ENCODE measurements at places on chromosomes 12 and 14.

DNA sequence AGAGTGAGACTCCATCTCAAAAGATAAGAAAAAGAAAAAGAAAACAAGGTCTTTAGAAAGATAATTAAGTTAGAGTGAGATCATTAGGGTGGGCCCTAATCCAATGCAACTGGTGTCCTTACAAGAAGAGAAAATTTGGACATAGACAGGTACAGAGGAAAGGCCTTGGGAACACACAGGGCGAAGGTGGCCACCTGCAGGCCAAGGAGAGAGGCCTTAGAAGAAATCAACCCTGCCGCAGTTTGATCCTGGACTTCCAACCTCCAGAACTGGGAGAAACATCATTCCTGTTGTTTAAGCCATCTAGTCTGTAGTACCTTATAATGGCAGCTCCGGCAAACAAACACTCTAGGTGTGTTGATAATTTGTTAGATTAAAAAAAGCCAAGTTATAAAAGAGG lies 491.9 kb downstream of the MED13L start:
- no peak for DNase-seq

DNA sequence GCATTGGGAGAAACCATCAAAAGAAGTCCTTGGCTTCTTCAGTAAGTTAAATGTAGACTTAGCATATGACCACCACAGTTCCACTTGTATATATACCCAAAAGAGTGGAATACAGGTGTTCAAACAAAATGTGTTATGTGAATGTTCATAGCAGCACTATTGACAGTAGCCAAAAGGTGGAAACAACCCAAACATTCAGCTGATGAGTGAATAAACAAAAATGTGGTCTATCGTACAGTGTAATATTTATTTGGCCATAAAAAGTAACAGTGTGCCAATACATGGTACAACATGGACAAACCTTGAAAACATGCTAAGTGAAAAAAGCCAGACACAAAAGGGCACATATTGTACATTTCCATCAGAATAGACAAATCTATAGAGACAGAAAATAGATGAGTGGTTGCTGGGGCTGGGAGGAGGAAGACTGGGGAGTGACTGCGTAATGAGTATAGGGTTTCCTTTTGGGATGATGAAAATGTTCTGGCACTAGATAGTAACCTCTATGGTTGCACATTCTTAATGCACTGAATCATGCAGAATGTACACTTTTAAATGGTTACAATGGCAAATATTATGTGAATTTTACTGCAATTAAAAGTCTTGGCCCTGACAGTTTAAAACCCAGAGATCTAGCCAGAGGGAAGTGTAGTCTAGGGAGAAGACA lies 5.5 kb downstream of the ERP29 start:
- no peak for DNase-seq

DNA sequence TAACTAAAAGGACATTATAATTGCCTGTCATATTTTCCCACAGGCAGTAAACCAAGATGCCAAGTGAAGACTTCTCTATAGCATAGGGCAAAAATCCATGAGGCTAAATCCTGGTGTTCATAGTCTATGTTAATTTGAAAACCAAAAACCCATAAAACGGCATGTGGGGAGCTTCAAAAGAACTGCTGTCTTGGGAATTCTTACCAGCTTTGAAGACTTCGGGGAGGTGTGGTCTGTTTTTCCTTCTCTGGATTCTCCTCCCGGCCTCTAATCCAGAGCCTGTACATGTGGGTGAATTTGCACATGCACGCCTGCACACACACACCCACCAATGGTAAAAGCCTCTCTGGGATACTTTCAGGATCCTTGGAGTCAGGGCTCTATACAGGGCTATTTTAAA lies 61.9 kb upstream of the IFNG-AS1 start:
- no peak for DNase-seq

- DNase-seq: no peak
Observed at GRCh38 chr12:41795051-41795600, 349.5 kb downstream of the GXYLT1 start.

DNA sequence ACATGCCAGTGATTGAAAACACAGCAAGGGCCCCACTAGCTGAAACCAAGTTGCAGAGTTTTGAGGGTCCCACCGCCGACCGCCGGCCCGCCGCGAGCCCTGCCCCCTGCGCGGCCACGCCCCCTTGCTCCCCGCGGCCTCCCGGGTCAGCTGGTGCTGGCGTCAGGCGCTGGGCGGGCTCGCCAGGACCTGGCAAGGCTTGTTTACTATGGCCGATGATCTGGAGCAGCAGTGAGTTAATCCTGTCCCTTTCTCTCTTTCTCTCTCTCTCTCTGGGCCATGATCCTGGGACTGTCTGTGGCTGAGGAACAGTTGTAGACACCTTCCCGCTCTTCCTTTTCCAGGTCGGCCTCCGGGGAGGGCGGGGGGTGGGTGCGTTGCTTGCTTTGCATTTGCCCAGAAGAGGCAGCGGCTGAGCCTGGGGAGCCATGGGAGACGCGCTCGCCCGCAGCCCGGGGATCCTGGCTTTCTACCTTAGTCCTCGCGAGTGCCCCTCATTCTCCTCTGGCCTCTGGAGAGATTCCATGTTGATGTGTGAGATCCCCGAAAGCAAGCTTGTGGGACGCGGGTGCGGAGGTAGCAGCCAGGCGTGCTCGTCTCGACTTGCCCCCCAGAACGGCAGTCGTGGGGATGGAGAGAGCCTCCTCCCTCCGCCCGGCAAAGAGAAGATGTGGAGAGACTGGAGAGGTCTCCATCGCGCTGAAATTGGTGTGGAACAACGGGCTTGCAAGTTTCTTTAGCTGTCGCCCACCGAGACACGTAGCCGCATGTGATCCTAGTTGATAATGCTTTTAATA lies at the start of gene ABHD4:
ABHD4 (plus strand) TSS at position 202 of the 797 bp plus-strand sequence; CDS start at position 209, 7 bp downstream.
- peak; percentile 65 for DNase-seq

GRCh38 chr12:124194893-124195566 lies 99.9 kb upstream of the RFLNA start:
- DNase-seq: no peak

DNA sequence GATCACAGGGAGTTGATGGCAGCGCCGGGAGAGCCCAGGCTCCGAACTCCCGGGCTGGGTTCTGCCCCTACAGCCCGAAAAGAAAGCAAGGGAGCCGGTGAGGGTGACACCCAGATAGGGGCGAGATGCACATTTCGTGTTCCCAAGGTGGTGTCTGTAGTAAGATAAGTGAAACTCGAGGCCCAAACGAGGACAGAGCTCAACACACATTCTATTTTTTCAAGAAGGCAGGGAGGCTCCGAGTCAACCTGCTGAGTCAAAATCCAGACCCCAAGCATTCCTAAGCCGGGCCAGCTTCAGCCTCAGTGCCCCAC lies 24.2 kb upstream of the YY1 start:
- no peak for DNase-seq

GRCh38 chr12:2250797-2251196 lies 198.0 kb downstream of the CACNA1C start:
- no peak for DNase-seq

DNA sequence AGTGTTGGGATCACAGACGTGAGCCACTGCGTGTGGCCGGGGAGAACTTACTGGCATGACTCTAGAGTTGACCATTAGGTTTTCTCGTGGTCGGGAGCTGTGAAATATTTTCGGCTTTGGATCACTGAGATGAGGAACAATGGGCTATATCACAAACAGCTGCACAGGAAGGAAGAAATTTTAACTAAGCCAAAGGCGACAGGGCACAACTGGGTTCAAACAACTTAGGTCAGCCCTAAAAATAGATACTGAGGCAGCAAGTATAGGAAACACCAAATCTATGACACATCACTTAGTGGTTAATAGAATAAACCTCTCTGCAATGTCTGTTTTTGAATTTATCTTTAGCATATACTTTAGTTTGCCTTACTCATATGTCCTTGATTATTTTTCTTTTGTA lies 162.9 kb downstream of the LRIG3 start:
- no peak for DNase-seq

DNA sequence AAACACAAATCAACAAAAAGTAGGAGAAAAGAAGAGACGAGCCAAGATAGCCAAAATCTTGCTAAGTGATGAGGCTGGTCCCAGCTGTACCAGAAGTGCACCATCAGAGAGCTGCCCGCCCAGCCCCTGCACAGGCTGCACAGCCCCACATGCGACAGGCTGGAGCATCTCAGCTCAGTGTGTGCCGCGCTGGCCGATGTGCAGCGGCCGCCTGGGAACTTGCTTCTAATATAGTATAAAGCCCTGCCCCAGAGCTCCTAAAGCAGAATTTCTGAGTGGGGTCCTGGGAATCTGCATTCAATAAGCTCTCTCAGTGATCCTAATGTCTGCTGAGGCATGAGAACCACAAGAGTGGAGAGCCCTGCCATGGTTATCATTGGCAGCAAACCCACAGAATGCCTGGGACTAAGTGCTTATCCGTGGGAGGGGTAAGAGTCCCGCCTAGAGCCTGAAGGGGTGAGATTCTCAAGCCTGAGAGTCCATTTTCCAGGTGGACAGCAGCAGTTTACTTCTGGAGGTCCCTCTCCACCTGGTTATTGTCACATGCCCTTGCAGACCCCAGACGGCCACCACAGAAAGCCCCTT lies 171.6 kb downstream of the DPF3 start:
- DNase-seq: no peak

GRCh38 chr12:39272871-39273655 lies 169.9 kb downstream of the KIF21A start:
- DNase-seq: peak; percentile 59
